ENCODE measurements at places on chromosomes 12 and 14.
A peak's percentile ranks its signal among the peaks of the same experiment; 100 is the strongest.

DNA sequence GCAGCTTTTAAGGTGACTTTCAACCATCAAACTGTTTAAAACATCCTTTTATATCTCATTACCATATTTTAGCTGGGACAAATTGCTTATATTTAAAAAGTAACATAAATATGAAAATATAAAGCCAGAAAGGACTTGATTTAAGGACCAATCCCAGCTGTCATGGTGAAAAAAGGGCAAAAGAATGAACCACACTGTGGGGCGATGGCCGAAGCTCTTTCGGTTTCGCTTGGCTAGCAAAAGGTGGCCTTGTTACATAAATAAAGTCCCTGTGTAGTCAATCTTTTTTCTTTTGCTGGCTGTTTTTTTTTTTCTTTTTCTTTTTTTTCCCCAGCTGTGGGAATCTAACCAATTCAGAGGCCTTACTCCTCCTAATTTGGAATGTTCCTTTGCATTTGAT lies 50.9 kb downstream of the FBXO33 start:
- DNase-seq: no peak

DNA sequence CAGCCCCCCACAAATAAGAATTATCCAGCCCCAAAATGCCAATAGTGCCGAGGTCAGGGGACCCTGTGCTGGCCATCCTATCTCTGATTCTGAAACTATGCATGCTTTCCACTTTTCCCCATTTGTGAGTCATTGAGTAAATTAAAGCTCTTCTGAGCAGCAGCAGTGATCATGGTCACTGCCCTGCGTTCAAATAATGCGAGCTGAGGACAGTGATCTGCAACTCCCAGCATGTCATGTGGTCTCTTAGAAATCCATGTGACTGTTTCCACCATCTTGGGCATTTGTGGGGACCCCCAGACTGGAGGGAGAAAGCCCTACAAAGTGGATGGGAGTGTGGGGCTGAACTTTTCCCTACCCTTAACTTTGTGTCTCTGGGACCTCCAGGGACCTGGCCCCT lies 53.8 kb downstream of the C14orf132 start:
- DNase-seq: no peak

- DNase-seq: peak; percentile 14
These were observed 153.2 kb upstream of the DDHD1 start for GRCh38 chr14:53306267-53306721.

DNA sequence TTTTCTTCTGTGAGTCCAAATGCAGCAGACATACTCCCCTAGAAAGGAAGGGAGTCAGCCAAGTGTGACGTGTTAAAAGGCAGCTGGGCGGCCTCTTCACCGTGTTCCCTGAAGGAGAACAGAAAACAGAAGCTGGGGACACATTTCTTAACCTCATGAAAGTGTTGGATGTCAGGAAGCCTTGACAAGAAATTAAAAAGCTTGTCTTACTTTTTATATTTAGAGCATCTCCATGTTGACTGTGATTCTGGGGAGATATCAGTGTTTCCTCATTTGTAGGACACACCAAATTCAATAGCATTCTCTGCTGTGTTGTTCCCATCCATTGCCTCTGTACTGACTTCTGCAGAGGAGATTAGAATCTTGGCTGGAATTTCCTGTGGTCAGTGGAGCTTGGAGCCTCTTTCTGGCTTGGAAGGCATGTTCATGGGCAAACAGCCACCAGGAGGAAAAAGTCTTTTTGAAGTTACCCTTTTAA lies 93.7 kb downstream of the RMST start:
- DNase-seq: no peak

- DNase-seq: no peak
These were observed 72.4 kb downstream of the FERMT2 start for GRCh38 chr14:52878469-52878868.

DNA sequence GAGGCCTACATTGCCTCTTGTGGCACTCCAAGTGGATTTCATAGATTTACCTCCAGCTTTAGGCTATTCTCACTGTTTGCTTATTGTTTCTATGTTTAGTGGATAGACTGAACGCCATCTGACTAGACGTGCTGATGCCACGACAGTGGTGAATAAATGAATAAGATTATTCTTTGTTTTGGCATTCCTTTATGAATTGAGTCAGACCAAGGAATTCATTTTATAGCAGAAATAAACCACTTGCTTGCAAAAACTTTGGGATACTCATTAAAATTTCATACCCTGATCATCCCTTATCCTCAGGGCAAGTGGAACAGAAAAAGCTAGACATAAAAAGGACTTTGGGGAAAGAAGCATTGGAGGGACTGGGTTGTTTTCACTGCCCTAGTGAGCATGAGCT lies 71.7 kb upstream of the FERMT2 start:
- DNase-seq: no peak

DNA sequence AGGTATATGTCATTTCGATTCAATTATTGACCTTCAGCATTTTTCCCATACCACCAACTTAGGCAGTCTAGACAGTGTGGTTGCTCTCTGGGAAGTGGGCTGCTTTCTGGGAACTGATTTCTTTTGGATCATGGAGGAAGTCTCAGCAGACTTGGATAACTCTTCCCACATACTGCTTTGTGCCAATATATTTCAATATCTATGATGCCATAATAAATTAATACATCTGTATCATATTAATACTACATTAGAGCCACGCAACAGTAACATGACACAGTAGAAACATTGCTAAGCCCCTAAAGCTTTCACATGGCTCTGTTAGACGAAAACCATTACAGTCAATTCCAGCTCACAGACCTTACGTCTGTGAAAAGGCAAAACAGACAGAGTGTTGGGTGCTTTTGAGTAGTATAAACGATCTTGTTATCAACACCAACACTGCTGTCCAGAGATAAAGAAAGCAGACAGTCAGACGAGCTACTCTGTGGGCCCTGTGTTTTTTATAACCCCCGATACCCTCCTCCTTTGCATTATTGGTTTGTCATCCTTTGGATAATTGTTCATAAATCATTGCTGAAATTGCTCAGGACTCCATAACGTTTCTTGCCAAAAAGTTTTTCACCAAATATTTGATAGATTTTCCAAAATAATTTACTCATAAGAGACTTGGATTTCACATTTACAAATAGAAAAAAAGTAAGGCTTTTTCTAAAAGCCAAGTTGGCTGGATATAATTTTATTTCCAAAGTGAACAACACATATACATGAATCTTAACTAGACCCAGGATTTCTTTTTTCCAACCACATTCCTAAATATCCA lies 439.7 kb downstream of the ADAMTS20 start:
- no peak for DNase-seq

DNA sequence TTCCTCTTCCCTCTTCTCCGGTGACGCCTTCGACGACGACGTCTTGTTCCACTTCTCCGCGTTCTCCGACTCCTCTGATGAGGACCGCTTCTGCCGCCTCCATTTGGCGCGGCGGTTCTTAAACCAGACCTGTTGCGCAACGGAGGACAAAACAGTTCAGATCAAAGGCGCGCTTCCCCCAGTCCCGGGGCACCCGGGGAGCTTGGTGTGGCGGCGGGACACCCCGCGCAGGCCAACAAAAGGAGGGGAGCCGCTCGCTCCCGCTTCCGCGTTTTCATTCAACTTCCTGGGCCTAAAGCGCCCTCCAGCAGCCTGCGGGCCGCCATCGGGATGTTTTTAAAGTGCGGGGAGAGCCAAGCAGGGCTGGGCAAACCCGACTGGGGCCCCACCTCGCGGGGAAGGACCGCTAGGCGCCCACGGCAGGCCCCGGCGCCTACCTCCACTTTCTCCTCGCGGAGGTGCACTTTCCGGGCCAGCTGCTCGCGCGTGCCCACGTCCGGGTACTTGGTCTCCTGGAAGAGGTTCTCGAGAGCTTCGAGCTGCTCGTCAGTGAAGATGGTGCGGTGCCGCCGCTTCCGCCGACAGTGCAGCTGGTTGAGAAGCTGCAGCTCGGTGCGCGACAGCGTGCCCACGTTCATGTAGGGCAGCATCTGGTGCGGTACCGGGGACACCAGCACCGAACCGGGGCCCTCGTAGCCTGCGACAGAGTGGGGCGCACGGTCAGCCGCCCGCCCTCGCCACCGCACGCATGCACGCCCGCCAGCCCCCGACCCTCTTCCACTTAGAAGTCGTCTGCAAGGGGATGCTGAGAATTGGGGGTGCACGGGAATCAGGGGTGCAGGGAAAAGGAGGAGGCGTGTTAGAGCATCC lies 1.2 kb downstream of the GSC start:
- no peak for DNase-seq

GRCh38 chr14:79077096-79077495 lies 906.9 kb downstream of the NRXN3 start:
- DNase-seq: no peak

DNA sequence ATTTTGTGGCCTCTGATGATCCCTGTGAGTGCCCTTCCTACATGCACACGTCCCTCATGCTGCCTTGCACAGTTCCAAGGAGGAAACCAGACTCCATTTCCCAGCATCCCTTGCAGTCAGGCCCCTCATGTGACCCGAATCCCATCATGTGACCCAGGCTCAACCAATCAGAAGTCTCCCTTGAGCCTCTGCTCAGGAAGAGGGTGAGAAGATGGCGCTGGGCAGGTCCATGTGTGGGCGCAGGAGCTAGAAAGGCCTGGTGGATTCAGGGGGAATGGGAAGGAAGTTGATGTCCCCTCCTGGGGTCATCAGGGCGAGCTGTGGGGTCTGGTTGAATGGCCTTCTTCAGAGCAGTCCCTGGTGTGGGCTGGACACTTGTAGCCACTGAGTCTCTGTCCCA lies 240.5 kb downstream of the ADGRD1 start:
- no peak for DNase-seq

GRCh38 chr14:84825481-84826251 lies 704.3 kb upstream of the FLRT2 start:
- DNase-seq: no peak

DNA sequence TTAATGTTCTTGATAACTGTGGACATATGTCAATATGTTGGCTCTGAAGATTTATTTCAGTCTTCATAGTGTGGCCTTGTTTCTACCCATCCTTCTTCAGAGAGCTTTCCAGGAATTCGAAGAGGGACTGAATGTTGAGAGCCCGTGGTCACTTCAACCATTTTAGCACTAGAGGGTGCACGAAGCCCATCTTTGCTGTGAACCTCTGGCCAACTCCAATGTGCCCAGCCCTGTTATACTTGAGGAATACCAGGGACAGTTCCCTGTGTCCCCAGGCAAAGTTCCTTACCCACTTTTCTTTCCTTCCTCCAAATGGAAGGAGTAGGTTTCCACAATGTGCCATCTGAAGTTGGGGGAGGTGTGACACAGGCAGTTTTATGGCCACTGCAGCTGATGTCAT lies 603.5 kb downstream of the RPL10L start:
- DNase-seq: no peak

DNA sequence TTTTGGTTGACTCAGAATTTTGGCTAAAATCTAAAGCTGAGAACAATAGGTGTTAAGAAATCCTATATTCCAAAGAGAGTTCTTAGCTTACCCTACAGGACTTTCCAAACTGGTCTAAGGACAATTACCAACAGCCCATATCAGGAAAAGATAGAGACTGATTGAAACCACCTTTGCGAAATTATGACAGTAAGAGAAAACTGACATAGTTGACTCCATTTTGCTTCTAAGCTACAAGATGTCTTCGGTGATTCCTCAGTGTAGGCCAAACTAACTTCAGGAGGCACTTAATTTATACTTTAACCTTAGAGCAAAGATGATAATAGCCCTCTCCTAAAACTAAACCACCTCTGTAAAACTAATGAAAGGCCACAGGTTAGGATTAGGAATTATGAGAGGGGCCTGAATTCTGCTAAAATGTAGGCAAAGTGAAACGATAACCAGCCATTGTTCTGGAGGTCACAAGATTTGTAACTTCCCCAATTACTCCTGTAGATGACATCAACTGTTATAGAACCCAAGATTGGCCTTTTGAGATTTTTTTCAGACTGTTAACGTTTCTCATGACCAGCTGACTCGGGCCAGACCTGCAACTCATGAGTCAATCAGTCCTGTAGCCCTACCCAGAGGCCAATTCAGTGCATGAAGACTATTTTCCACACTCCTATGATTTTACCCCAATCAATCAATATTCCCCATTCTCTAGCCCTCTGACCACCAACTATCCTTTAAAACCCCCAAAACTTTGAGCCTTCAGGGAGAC lies 43.0 kb downstream of the KLRG1 start:
- no peak for DNase-seq

DNA sequence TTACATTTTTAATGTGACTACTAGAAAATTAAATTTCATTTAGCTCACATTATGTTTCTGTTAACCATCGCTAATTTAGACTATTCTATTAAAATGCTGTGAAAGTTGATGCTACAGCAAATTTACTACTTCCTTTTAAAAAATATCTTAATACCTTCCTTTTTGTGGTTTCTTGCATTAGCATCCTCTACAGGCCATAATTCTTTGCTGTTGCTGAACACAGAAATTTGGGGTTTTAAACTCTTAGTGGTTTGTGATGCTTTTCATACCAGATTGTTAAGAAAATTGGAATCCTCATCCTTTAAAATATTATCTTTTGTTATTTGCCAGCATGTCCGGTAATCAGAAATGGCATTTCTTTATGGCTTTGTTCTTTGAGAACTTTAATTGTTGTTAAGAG lies 18.1 kb downstream of the WNK1 start:
- no peak for DNase-seq

GRCh38 chr12:124165695-124166094 lies 129.2 kb upstream of the RFLNA start:
- DNase-seq: no peak

DNA sequence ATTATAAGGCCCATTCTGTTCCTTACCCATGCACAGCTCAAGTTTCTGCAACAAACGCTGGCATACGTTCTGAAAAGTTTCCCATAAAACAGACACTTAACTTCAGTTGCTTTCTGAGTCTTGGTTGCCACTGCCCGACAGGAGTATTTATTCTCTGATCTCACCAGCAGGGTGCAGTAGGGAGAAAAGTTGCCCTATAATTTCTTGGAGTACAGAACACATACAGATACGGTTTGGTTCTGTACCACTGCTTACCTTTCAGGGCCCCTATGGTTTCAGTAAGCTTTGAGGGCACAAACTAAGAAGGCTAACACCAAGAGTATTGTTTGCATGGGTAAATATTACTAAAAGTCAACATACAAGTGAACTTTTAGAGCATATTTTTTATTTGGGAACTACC lies 77.9 kb downstream of the SPATA7 start:
- no peak for DNase-seq

- DNase-seq: no peak
These were observed 91.8 kb downstream of the SLC41A2 start for GRCh38 chr12:104866291-104866690.
